Esophagus mucosa (tissue), 1 donor: ENCODE measurements at places on chromosomes 1 and 21.

GRCh38 chr1:192418552-192419285, 101.9 kb downstream of the RGS21 start:
- no peak for ATAC-seq

GRCh38 chr1:17594026-17594425, 54.5 kb downstream of the ARHGEF10L start:
- no peak for ATAC-seq

DNA sequence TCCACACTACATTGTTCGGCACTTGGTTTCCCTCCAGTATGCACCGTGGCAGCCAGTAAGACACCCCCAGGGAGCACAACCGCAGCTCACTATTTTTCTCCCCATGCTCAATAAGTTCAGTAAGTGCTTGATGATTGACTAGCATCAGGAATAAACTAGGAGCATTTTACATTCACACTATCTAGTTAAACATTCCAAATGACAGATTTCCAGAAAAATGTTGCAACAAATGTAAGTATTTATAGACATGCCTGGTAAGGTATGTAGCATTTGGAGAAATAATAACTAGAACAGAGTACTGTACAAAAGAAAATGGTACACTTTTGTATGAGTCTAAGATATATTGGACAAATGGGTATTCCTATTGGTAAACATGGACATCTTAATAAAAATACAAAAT, 92.9 kb downstream of the SLC45A1 start:
- ATAC-seq, result no peak

GRCh38 chr1:36279789-36280296, 26.3 kb upstream of the SH3D21 start:
- no peak for ATAC-seq

DNA sequence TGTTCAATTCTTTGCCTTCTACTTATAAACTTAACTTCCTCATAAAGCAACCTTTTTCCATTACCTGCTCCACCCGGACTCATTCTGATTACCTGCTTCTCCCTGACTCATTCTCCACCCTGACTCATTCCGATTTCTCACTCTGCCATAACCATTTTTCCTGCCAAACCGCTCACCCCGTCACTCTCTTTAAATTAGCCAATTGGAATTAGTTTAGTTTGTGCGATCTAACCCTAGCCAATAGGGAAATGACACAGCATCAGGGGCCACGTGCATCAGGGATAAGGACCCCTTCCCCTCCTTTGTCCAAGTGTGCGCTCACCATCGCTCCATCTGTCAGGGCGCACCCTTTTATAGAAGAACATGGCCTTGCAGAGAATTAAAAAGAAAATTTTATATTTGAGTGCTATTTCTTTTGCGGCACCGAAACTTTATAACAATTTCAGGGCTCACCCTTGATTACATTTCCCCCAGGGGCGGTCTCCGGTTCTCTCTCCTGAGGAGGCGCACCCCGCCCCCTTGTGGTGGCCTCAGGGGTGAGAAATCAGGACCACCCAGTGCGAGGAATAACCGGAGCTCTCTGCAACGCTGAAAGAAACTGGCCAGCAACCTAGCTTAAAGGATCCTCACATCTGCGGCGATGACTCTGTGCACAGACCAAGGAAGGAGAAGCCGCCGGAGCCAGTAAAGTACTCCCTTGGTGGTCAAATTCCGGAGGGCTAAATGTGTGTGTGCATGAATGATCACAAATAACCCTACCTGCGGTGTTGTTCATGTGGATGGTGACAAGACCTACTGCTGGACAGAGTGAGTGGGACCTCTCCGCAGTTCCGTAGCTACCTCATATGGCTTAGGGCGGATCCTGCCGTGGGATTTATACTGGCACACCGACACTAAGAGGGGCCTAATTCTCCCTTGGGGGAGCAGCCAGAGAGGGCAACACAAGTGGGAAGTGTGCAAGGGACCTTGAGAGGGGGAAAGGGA, 30.3 kb upstream of the CBR3 start:
- peak; percentile 65 for ATAC-seq

DNA sequence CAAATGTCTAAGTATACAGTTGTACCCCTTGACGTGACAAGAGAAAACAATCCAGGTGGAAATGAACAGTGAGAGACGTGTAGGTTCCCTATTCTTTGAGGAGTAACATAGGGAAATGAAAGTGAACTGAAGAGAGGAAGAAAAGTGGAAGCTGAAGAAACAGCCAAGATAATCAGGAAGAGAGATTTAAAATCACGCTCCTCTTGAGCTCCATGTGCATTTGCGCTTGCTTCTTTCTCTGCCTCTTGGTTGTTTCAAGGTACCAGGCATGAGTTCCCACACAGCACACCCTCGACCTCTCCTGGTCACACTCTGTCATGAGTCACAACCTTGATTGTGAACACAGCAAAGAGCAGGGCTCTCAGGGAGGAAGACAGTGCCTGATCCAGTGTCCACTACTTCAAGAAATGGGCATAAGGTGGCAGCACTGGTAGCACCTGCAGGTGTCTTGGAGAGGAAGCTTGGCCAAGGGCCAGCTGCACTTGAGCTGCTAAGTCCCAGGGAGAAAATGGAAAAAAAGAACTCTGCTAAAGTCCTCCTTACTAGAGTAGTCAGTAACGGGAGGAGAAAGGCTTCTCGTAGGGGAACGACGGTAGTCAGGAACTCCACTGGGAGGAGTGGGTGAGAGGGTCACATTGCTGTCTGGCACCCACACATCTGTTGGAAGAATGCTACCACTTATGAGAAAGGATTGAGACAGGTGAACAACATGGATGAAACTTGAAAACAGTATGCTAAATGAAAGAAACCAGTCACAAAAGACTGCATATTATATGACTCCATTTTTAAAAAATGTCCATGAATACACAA, 18.3 kb upstream of the ARID1A start:
- ATAC-seq, result peak; percentile 99

DNA sequence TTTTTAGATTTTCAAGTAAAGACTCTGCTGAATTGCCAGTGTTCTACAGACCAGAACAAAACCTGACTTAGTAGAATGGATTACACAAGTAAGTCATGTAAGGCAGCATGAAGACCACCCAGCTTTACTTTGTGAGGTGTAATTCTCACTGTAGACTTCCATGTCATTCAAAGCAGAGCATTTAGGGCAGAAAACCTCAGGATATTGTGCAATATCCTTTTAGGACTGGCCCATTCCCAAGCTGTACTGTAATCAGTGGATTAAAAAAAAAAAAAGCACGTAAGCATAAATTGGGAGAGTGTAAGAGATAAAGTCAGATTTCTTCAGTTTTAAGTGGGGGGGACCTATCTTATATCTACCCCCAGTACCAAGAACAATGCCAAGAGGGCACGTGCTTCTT, 380.5 kb upstream of the PRMT6 start:
- ATAC-seq, result no peak

DNA sequence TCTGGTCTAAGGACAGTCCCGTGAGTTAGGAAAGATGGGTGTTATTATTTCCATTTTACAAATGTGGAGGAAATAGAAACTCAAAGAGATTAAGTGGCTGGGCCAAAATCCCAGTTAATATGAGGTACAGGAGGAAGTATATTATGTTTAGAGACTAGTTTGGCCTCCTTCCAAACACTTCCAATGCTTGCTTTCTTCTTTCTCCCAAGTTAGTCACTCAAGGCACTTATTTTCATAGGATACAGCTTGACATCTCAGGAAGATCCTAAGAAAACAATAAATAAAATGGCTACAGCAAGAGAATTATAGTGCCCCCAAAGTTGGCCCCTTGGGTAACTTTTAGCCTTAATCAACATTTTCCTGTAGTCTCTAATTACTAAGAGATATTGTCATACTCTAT, 47.5 kb upstream of the IPO9 start:
- ATAC-seq, result no peak

DNA sequence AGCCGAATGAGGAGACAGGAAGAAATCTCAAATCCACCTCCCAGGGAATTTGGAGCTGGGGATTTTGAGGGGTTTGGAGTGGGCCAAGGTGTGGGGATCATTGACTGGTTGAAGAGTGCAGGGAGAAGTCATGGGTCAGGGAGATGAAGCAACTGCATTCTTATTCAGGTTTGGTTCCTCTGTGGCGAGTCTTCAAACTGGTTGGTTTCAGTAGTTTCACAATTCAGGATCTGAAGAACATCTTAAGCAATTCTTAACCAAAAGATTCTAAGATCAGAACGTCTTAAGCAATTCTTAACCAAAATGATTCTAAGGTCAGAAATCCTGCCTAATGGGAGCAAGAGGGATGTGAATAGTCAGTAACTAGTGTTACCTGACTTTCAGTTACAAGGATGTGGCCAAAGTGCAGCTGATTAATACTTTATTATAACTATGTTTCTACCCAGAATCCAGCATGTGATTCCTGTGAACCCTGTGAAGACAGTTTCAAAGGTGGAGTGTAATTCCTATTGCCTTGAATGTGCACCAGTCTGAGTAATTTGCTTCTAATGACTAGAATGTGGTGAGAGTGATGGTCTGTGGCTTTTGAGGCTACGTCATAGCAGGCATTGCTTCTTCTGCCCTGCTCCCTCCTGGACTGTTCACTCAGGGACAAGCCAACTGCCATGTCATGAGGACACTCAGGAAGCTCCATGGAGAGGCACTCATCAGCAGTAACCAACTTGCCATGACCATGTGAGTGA, 61.2 kb downstream of the OLFML3 start:
- no peak for ATAC-seq

DNA sequence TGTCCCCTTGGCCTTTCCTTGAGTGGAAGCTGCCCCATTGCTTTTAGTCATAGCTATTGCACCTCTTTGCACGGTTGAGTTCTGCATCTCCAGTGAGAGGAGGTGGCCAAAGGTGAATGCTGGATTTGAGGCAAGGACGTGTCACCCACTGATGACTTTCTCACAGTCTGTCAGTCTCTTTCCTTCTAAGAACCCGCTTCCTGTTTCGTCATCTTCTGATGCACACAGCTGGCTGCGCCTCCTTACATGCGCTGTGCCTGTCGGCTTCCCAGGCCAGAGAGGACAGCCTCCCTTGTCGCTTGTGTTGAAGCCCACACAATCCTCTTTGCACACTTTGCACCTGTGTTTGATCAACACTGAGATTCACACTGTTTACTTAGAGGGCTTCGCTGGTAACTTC, 41.8 kb upstream of the PWP2 start:
- ATAC-seq, result no peak

DNA sequence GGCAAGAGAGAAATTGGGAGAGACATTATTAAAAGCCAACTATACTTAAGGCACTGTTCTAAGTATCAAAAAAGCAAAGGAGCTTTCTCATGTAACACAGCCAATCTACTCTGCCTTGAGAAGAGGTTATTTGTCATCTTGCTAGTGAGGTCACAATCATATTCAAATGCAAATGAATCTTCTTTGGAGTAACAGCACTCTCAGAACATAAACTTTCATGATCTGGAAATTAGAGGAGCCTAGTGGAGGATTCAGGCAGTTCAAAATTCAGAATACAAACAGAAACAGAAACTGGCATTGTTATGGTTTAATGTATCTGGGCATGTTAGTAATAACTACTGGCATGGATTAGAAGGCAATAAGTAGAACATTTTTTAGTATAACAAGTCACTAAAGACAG, 57.4 kb downstream of the ARID4B start:
- ATAC-seq, result peak; percentile 42

- no peak for ATAC-seq
These were observed 253.4 kb downstream of the RHOU start for GRCh38 chr1:228988664-228989063.

- no peak for ATAC-seq
These were observed 421.4 kb upstream of the RUNX1 start for GRCh38 chr21:35470522-35470921.

DNA sequence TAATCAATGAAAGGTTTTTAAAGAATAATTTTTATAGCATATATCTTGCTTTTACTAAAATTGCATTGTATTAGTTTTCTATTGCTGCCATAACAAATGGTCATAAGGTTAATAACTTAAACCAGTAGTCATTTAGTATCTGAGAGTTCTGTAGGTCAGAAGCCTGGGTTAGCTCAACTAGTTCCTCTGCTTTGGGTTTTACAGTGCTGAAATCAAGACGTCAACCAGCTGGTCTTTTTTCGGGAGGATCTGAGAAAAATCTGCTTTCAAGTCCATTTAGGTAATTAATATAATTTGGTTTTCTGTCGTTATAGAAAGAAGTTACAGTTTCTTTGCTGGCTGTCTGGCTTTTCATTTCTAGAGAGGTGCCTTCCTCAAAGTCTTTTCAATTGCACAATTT, 577.7 kb downstream of the MRPL39 start:
- ATAC-seq, result no peak

GRCh38 chr1:201938440-201939035, 7.8 kb downstream of the LMOD1 start:
- ATAC-seq, result peak; percentile 28

GRCh38 chr1:191457889-191458288, 700.4 kb upstream of the RGS18 start:
- ATAC-seq, result no peak

- ATAC-seq, result no peak
These were observed 27.1 kb downstream of the FAM20B start for GRCh38 chr1:179052776-179053175.

DNA sequence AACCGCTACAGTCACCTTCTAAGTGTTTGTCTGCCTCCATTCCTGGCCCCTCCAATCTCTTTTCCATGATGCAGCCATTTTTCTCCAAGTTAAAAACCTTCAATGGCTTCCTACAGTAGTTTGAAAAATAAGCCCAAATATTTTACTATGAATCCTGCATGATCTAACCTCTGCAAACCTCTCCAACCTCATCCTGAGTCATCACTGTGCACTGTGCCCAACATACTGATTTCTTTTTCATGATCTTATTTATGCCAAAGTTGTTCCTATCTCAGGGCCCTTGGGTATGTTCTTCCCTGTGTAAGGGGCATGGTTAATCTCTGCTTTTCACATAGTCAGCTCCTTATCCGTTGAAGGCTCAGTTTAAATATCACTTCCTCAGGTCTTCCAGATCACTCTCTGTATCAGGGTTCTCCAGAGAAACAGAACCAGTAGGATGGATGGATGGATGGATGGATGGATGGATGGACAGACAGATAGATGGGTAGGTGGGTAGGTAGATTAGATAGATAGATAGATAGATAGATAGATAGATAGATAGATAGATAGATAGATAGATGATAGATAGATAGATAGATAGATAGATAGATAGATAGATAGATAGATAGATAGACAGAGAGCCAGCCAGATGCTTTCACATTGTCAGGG, 18.1 kb upstream of the PTPN14 start:
- ATAC-seq, result peak; percentile 28

DNA sequence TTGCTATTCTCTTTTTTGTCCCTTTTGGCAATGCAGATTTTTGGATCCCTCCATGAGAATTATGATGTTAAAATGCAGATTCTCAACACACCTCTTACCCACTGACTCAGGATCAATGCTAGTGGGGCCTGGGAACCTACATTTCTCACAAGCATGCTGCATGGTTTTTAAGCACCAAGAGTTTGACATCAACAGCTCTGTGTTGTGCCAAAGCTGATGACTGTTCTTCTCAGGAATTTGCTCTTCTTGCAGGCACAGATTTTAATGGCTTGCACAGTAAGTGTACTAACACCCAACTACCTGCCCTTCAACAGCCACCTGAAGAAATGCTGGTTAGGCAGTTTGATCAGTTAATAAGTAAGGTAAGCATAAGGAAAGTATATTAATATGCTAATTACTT, 468.7 kb downstream of the PTBP2 start:
- ATAC-seq, result peak; percentile 36

DNA sequence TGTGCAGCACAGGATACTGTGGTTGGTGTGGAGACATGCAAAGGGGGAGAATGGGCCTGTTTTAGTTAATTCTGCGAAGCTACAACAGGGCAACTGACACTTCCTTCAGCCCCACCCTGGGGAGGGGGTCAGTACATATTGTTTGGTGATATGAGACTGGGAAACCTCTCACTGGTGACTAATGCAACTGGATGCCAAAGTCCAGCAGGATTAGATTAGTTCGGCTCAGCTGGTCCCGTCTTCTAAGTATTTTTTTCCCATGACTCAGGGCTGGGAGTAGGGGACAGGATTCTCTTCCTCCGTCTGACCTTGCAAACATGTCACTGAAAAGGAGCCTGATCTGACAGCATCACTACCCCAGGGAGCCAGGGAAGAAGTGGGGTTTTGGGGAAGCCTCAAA, 43.0 kb downstream of the PLXNA2 start:
- peak; percentile 22 for ATAC-seq
